ENCODE measurements at places on chromosomes 4 and X.

DNA sequence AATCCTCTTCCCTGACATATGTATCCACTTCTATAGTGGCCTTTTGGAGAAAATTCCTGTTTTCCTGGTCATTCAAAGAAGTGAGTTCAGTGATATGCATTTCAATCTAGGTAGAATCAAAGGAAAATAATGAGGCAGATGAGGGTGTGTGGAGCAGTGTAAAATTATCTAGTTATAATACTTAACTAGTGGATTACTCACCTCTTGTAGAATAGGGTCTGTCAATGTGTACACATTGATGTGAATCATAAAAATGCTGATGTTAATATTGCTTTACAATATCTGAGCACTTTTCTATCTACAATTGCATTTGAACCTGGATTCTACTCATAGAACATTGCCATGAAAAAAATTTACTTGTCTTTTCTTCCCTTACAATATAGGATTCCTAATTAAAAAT is 293.5 kb downstream of the GBA3 start:
- DNase-seq, result no peak

DNA sequence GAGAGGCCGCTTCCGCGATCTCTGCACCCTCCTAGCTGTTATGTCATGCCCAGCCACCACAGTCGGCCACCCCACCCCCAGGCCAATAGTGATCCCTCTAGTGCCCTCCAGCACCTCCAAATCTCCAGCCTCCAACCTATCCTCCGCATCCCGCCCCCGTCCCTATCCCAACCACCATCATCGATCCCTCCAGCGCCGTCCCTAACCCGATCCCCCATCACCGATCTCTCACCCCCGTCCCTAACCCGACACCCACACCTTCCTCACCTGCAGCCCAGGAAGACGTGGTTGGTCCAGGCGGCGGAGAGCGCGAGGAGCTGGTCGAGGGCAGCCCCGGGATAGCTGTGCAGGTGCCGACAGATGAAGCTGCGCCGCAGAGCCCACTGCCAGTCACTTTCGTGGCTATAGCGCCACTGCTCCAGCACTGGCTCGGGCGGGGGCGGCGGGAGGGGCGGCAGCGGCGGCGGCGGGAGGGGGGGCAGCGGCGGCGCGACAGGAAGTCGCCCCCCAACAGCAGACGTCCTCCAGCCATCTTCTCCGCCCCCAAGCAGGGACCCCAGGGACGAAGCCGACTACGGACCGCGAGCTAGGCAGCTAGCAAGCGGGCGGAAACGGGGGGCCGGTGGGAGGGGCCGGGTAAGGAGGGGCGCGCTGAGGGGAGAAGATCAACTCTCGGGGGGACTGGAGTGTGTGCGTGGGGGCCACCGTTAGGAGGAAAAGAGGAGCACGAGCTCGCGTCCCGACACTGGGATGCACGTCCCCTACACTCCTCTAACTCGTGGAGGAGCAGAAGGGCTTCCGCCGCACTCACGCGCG is 552 bp downstream of the NKRF start:
- no peak for DNase-seq

GRCh38 chr4:2472187-2472586 is 3.3 kb downstream of the RNF4 start:
- DNase-seq, result no peak

GRCh38 chr4:183821076-183821853 is 83.8 kb upstream of the STOX2 start:
- DNase-seq, result no peak
